ENCODE measurements at places on chromosomes 7 and 10.

- DNase-seq, result no peak
These were observed 173.5 kb upstream of the ADCY1 start for GRCh38 chr7:45400680-45401079.

- DNase-seq, result no peak
These were observed 329.3 kb downstream of the ARL4A start for GRCh38 chr7:13016592-13017332.

DNA sequence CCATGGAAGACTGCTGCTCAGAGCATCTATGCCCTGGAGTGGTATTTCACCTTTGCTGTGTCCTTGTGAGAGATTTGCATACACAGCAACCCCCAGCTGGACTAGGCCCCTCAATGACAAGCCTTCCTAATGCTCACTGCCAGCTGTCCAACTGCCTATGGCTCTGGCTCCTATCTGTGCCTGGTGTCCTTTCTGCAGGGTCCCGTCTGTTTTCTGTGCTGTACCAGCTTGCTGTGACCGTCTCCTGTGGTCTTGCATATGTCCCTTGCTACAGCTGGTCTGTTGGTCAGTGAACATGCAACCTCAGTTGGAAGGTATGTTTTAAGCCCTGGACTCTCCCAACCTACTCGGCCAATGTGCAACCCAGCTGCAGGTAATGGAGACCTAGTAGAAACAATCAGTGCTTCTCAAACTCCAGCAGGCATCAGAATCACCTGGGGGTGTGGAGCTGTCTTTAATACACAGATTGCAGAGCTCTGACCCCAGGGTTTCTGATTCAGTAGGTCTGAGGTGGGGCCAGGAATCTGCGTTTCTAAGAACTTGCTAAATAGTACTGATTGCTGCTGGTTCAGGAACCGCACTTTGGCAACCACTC is 306.4 kb upstream of the ZNF32 start:
- DNase-seq, result no peak

DNA sequence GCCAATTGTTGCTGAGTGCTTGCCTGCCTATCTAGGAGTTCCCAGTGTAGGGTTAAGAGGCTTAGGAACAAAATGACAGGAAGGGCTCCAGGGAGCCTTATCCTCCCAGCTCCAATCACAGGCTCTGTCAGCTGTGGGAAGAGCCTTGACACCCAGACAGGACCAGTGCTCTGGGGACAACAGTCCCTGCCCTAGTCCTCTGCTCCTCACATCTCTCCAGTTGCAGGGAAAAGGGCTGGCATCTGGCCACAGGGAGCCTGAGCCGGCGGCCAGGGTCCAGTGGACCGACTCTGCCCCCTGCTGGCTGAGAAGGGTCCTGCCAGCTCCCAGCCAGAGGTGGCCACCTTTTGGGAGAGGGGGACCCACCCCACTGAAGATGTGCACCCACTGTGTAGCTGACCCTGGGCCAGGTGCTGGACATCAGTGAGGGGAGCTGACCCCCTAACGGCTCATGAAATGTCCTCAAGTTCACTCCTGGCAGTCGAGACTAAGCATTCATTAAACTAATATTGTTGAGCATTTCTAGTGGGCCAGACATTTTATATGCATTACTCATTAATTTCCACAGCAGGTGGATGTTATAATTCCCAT is 17.6 kb downstream of the DNAJB12 start:
- DNase-seq, result peak; percentile 93

DNA sequence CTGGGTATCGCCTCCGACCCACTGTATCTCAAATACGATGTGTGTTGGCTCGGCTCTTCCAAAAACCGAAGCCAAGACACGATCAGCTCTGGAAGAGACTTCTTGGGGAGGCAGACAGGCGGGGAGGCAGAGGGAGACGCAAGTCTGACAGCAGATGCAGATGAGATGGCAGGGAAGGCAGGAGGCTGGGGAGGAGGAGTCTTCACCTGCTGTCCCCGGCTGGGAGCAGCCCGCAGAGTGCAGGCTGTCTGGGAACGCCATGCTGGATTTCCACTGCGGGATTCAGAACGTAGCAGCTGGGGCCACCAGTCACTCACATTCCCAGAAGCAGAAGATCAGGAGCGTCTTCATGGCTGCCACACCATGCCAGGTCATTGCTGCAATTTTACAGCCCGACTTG is 29.4 kb downstream of the CTBP2 start:
- DNase-seq, result no peak

GRCh38 chr10:131856441-131857094 is 44.2 kb upstream of the PPP2R2D start:
- DNase-seq, result no peak

DNA sequence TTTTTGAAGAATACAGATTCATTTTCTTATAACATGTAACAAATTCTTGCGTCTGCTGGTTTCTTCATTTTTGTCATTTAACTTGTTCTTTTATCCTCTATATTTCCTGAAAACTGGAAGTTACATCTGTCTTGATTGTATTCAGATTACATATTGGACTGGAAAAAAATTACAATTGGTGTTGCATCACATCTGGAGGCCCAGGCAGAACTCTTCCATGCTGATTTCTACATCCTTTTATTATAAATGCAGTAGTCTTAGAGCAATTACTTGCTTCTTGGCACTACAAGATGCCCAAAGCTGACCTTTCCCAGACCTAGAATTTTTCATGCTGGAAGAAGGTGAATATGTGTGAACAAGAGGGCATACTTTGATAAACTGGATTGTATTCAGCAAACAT is 460.9 kb upstream of the CNTNAP2 start:
- no peak for DNase-seq

- DNase-seq, result no peak
These were observed 22.4 kb upstream of the ZMIZ1 start for GRCh38 chr10:79046326-79046725.

GRCh38 chr10:14584661-14585060 is 190.0 kb downstream of the FAM107B start:
- DNase-seq, result no peak

DNA sequence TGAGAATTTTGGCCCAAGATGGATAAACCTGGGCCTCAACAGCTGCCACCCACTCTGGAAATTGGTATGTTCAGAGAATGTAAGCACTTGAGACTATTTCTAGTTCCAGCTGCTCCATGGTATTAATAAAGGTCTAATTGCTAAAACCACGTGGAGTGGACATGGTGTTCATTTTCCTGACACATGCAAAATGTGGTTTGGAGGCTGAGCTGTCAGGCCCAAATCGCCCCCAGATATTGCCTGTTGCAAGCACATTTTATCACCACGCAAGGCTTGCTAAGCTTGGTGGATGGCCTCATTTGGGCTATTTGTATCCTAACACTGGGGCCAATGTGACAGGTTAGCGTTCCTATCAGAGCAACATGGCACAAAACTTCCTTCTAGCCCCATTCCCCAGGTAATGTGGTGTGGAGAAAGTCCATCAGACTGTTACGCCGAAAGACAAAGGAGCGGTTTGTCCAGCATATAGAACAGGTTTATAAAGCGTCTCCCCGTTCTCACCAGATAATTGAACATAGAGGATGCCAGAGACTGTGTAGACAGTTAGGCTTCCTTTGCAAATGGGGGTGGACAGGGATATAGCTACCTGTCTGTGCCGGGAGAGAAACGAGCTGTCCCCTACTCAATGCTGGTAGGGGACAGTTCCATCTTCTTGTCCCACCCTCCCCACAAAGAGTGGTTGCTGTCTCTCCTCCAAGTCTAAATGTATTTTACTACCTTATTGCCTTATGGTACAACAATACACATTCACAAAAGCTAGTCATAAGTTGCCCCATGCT is 78.0 kb upstream of the ANKRD1 start:
- no peak for DNase-seq

- DNase-seq, result no peak
These were observed 56.7 kb downstream of the GRK5 start for GRCh38 chr10:119263951-119264617.

Measured in left ventricle myocardium superior (tissue), 1 donor.